ENCODE measurements at places on chromosomes 12 and 14.

DNA sequence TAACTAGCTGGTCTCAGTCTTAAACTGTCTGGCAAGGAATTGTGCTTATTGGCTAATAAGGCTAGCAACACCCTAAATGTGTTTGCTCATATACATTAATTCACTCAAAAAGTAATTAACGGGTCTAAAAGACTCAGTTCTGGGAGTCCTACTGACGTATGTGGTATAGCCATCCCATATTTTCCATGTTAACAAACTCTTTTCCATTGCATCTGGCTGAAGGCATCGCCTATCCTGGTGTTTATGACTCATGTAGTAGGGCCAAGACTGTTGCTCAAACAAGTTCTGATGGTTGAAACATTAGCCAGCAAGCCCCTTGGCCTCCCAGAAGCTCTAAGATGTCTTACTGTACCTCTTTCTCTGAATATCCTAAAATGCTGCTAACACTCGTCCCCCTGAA lies 98.5 kb downstream of the PHLDA1 start:
- no peak for DNase-seq

- DNase-seq = no peak
Observed at GRCh38 chr12:67624355-67624754, 24.2 kb upstream of the DYRK2 start.

DNA sequence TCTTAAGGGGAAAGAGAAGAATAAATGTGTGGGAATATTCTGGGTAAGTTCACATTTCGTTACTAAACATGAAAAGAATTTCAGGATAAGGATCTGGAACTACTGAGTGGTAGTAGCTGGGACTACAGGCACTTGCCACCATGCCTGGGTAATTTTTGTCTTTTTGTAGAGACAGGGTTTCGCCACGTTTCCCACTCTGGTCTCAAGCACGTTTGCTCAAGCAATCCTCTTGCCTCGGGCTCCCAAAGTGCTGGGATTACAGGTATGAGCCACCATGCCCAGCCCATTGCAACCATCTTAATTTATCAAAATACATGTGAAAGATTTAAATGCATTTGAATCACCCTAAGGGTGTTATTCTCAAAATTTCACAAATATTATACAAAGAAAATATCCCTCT lies 26.4 kb downstream of the ITPR2 start:
- no peak for DNase-seq

- DNase-seq = no peak
Observed at GRCh38 chr14:92321701-92322100, 1.3 kb upstream of the SLC24A4 start.

DNA sequence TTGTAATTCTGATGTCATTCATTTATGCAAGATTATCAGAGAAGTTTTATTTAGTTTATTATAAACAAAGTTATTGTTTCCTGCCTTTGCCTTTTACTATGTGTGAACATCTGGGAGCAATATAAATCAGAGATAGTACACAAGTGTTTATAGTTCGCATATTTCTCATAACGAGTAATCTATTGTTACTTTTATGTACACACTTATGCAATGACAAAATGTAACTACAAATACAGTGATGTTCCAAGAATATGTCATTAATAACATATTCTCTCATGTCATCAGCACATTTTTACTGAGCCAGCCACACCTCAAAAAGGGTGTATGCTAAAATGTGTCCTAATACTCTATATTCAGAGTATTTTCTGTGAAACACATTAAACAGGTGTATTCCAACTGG lies 243.2 kb downstream of the ALX1 start:
- no peak for DNase-seq

DNA sequence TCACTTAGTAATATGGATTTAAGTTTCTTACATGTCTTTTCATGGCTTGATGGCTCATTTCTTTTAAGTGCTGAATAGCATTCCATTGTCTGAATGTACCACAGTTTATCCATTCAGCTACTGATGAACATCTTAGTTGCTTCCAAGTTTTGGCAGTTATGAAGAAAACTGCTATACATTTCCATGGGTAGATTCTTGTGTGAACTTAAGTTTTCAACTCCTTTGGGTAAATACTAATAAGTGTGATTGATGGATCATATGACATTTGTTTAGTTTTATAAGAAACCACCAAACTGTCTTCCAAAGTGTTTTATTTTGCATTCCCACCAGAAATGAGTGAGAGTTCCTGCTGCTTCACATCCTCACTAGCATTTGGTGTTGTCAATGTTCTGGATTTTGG lies 119.2 kb downstream of the NAV3 start:
- no peak for DNase-seq

- no peak for DNase-seq
Observed at GRCh38 chr14:100149851-100150611, 9.4 kb downstream of the DEGS2 start.

DNA sequence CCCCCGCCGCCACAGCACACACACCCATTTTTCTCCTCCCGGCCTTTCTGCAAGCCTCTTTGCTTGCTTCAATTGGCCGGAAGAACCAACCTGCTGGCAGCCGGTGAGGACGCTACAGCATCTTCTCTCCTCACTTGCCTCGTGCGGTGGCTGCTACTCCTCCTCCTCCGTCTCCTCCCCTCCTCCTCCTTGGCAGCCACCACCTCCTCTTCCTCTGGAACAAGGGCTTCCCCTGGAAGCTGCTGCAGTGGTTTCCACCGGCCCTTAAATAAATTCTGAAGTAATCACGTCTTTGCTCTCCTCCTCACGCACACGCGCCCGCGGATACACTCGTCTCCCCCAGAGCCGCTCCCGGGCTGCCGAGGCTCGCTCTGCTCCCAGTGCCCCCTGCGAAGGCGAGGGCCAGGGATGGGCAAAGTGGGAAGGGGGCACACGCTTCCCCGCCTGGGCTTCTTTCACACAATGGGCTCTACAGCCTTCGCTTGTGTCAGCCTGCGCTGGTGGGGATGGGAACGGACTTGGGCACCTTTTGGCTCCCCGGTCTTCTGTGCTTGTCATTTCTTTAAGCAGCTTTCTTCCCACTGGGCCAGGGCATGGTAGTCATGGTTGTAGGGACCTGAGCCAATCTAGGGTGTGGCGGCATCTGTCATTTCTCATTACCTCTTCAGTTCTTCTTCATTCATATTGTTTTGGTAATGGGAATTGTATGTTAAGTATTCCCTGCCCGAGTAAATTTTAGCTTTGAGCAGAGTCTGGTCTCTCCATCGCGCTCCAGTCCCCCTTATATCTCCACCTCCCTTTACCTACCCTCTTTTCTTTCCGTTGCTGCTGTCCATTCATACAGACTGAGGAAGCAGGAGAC lies at the start of gene PPFIA2:
Gene PPFIA2, minus strand, starts transcription at position 161 of the 862 bp plus-strand sequence.
- no peak for DNase-seq

DNA sequence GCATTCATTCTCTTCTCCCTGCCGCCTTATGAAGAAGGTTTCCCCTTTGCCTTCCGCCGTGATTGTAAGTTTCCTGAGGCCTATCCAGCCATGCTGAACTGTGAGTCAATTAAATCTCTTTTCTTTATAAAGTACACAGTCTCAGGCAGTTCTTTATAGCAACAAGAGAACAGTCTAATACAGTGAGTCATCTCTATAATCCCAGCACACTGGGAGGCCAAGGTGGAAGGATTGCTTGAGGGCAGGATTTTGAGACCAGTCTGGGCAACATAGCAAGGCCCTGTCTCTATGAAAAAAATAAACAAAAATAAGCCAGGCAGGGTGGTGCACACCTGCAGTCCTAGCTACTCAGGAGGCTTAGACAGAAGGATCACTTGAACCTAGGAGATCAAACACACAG lies 259.9 kb downstream of the CEP128 start:
- no peak for DNase-seq

DNA sequence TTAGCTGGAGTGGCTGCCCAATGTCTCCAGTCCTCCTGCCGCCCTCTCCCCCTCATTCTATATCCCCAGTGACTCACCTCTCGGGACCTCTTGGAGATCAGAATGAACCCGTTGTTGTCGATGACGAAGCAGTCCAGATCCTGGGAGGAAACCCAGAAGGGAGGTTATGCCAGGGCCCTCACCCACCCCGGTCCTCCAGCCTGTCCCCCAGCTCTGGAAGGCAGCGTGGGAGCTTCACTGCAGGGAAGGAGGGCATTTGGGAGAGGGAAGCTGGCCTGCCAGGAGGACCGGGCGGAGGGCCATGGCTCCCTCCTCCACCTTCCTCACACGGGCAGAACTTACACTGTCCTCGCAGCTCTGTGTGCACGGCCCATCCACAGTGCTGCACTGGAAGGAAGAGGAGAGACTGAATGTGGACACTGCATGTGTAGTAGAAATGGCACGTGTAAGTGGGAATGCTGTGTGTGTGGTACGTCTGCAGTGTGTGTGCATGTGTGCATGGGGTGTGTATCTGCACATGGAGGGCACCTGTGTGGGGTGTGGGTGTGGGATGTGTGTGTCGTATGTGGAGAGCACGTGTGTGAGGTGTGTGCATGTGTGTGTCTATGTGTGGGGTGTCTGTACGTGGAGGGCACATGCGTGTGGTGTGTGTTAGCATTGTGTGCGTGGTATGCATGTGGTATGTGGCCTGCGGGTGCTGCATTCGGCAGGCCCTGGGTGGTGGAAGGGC lies 10.0 kb upstream of the LRTM2 start:
- DNase-seq = no peak

- no peak for DNase-seq
Observed at GRCh38 chr12:20527417-20528163, 159.3 kb downstream of the PDE3A start.

GRCh38 chr12:27534060-27534764 lies 10.2 kb downstream of the PPFIBP1 start:
- no peak for DNase-seq

GRCh38 chr14:82935691-82936090 lies 1402.0 kb upstream of the SEL1L start:
- no peak for DNase-seq

DNA sequence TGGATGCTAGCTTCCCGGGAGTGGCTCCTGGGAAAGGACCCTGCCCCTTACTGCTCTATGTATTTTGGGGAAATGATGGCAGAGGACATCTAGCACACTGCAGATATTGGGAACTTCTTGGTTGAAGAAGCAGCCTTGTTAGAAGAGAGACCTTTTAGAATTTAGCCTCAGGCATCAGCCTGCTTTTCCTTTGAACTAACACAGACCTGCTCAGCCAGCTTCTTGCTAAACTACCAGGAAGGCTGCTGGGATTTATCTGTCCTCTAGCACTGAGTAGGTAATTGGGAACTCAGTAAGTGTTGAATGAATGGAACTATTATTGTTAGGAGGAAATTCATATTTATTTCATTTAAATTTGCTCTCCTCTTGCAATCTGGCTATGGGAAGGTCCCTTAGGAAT lies 77.3 kb downstream of the DRAM1 start:
- no peak for DNase-seq

DNA sequence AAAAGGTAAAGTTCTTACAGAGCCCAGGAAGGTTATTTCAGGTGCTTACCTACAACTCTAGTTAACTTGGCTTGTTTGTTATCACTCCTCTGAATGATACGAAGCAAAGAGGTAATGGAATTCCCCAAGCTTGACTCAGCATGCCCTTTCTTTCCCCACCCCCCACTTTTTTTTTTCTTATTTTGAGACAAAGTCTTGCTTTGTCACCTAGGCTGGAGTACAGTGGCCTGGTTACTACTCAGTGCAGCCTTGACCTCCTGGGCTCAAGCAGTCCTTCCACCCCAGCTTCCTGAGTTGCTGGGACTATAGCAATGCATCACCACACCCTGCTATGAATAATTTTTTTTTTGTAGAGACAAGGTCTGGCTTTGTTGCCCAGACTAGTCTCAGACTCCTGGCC lies 17.1 kb upstream of the YBX3 start:
- no peak for DNase-seq

GRCh38 chr12:71005166-71005565 lies 84.6 kb upstream of the PTPRR start:
- no peak for DNase-seq

- DNase-seq = no peak
Observed at GRCh38 chr12:25264862-25265261, 14.1 kb upstream of the KRAS start.

GRCh38 chr12:41856228-41856627 lies 288.4 kb downstream of the GXYLT1 start:
- DNase-seq = no peak

- DNase-seq = no peak
Observed at GRCh38 chr12:103930787-103931735, 851 bp downstream of the HSP90B1 start.

DNA sequence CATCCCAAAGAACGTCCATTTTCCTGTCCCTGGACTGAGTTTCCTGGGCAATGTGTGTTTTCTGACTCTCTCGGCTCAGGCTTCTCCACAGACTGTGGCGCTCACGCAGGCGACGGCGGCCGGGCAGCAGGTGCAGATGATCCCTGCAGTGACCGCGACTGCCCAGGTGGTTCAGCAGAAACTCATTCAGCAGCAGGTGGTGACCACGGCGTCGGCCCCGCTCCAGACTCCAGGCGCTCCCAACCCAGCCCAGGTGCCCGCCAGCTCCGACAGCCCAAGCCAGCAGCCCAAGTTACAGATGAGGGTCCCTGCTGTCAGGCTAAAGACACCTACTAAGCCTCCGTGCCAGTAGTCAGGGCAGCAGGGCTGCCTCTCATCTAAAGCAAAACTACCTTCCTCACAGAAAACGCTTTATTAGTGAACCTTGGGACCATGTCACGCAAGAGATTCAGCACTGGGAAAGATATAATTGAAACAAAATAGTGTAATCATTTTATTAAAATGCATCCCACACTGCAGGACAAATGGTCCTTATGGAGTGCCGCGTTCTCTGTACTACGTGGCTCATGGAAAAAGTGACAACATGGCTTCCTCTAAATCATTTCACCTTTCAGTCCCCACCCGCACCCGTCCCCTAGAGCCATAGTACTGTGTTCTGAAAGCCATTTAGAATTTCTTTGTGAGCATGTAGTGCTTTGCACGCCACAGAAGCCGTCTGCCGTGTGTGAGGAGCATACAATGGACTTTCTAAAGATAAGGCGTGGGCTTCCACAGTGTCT lies 66.6 kb downstream of the DDX51 start:
- DNase-seq = no peak

DNA sequence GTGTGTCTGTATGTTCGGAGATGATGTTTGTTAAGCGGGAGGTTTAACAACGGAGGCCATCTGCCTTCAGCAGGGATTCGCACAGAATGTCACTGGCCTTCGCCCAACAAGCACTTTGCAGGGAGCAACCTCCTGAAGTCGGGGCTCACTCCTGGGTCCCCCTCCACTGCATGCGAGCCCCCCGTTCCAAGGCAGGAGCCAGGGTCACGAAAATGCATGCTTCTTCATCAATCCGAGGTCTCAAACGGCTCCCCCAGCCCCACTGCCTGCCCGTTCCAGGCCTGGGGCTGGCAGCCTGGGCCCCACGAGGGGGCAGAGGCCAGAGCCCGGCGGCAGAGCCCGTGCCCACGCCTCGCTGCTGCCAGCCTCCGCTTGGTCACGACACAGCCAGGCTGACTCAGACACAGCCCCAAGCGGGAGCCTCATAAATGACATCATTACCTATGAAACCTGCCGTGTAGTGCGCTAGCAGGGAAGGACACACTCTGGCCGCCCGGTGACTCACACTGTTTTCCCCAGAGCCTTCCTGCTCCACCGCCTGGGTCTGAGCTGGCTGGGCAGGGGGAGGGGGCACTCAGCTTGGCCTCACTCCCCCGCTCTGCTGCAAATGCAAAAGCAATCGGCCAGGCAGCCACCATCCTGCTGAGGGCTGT lies 169.5 kb upstream of the RTL1 start:
- DNase-seq = peak; percentile 73

- DNase-seq = no peak
Observed at GRCh38 chr12:108728820-108729611, 2.3 kb downstream of the CORO1C start.

- no peak for DNase-seq
Observed at GRCh38 chr12:29562110-29562804, 64.8 kb upstream of the OVCH1 start.

GRCh38 chr12:116898669-116899068 lies 12.1 kb upstream of the FBXW8 start:
- no peak for DNase-seq

All from NCI-H1436 treated with DMSO at 0.1 percent for 48 hours (cell line).